ENCODE measurements at places on chromosomes 7 and 10. TPM values are rescaled to one million over a fixed set of nuclear protein-coding genes. Genes with fewer than 3 reads are reported as not detected.

The BLVRA gene
- total RNA-seq, result 12.3 TPM

The ASL gene
- 157 TPM for total RNA-seq

The PITX3 gene
- total RNA-seq, result not detected

The CPA4 gene
- not detected for total RNA-seq

DNA sequence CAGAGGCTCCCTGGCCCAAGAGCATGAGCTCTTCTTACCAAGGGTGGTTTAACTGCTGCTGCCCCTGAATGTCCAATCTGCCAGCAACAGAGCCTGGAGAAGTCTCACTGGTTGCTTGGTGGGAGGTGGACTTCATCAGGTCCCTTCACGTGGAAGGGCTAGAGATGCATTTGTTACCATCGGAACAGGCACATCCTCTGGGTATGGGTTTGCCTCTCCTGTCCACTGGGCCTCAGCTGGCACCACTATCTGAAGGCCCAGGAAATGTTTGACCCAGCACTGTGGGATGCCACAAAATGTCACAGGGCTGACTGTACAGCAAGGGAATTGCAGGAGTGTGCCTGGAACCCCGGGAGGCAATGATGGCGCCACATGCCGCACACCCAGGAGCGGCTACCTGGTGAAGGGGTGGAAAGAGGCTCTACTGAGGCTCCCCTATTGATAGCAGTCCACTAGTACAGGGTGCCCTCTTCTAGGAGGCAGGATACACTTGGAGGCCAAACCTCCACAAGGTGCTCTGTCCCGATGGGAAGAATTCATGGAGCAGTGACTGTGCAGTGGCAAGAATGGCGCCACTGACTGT, 603.1 kb upstream of the MGMT start:
- no peak for DNase-seq
- no peak overlapping the region for H3K4me3 ChIP-seq
- H3K36me3 ChIP-seq, result no peaks in the 10 kb centered on the region
- H3K27me3 ChIP-seq, result no peaks in the 10 kb centered on the region
- no peaks in the 10 kb centered on the region for H3K4me1 ChIP-seq
- no peak overlapping the region for H3K27ac ChIP-seq

The TPST1 gene
- 58.6 TPM for total RNA-seq

DNA sequence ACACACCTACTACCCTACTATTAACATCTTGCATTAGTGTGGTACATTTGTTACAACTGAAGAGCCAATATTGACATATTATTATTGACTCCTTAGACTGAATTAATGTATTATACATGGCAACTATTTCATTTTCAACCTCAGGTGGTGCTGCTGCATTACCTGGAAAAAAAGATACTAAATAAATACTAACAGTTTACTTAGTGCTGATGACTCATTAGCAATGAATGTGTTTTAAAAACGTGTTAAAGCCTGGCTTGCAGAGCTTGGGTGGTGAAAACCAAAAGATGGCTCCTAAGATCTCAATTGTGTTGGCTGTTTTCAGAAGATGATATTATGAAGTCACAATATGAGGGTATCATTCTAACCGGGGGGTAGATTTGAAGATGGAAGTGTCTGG, 34.8 kb downstream of the CFAP43 start:
- H3K27me3 ChIP-seq, result no peaks in the 10 kb centered on the region
- no peaks in the 10 kb centered on the region for H3K36me3 ChIP-seq
- no peaks in the 10 kb centered on the region for H3K4me1 ChIP-seq
- DNase-seq, result no peak
- no peak overlapping the region for H3K4me3 ChIP-seq

Data from Peyer's patch (tissue), 4 donors.